EL (cell line): ENCODE measurements at places on chromosomes 4 and X.

- DNase-seq = no peak
Observed at GRCh38 chr4:67394879-67395278, 150.4 kb downstream of the CENPC start.

- DNase-seq = no peak
Observed at GRCh38 chr4:137359691-137360315, 172.5 kb downstream of the PCDH18 start.

DNA sequence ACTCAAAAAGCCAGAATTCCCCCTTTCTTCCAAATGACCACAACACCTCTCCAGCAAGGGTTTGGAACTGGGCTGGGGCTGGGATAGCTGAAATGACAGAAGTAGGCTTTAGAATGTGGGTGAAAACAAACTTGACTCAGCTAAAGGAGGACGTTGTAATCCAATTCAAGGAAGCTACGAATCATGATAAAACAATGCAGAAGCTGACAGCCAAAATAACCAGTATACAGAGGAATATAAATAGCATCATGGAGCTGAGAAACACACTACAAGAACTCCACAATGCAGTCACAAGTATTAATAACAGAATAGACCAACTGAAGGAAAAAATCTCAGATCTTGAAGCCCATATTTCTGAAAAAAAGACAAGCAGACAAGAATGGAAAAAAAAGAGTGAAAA is 95.8 kb upstream of the TET2 start:
- peak; percentile 28 for DNase-seq

DNA sequence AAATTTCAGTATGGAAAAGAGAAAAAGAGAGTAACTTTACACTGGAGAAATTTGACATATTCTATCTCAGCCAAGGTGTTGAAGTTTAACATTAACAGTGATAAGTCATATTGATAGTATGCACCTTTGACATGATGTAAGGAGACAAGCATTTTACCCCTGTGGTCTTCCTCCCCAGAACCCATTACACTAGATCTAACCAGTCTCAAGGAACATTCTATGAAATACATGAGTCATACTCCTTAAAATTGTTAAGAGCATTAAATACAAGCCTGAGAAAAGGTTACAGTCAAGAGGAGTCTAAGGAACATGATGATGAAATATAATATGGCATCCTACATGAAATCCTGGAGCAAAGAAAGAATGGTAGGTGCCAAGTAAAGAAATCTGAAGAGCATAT is 1151.3 kb upstream of the IGFBP7 start:
- no peak for DNase-seq

DNA sequence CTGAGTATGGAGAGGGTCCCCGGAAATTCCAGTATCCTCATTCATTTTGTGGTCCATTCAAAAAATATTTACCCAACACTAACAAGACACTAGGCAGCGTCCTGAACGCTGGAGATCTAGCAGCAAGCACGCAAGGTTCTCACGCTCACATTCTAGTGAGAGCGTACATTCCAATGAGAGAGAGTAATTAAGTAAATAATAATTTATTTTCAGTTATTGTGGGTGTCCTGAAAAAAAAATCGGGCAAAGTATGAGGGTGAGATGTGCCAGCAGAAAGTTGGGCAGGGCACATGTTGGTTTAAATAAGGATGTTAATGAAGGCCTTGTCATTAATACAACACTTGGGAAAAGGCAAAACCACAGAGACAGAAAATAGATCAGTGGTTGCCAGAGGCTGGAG is 4.0 kb upstream of the TMEM156 start:
- peak; percentile 88 for DNase-seq

DNA sequence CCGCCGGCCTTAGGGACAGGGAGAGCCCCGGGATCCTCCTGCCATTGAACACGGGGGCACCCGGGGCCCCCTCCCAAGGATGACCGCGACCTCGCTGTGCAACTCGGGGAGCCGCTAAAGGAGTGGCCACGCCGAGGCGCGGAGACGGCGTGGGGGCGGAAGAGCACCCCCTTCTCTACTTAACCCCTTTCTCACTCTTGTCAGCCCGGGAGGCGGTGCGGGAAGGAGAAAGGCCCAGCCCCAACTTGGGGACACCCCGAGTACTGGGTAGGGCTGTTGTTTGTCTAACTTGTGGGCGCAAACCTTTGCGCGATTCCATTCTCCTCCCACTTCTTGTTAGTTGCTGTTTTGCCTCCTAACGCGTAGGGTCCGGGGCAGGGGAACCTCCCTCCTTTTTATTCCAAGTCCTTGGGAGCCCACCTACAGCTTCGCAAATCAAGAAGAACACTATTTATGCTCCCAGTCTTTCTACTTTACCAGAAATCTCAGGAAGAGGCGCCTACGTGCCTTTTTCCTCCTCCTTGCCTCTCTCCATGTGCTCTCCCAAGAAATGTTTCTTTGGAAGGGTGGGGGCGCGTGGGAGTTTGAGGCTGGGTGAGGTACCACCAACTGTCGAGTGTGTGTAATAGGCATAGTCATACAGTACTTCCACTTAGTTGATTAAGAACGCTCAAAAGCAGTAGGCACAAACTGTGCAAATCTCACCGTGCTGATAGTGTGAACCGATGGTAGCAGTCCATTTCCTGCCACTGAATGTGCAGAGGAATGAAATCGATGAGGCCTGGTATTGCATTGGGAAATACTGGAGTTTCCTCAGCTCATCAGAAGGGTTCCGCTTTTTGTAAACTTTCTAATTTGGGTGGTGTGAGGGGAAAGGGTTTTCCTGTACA is 813 bp downstream of the DIAPH2 start:
- peak; percentile 51 for DNase-seq

GRCh38 chr4:76292730-76293129 is 13.8 kb upstream of the STBD1 start:
- no peak for DNase-seq

DNA sequence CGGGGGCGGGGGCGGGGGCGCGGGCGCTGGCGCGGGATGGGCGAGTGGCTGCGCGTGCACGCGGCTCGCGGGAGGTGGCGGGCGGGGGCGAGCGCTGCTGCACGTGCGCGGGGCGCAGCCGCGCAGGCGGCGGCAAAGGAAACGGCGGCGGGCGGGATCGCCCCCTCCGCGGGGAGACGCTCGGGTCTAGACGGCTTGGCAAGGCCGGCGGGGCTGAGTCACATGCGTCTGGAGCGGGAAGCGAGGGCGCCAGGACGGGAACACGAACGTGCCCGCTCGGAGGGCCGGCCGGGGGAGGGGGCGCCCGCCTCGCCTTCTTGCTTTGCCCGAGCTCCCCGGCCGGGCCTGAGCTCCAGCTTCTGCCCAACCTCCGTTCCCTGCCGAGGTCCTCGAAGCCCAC is 4.3 kb upstream of the HAUS7 start:
- DNase-seq = peak; percentile 65

DNA sequence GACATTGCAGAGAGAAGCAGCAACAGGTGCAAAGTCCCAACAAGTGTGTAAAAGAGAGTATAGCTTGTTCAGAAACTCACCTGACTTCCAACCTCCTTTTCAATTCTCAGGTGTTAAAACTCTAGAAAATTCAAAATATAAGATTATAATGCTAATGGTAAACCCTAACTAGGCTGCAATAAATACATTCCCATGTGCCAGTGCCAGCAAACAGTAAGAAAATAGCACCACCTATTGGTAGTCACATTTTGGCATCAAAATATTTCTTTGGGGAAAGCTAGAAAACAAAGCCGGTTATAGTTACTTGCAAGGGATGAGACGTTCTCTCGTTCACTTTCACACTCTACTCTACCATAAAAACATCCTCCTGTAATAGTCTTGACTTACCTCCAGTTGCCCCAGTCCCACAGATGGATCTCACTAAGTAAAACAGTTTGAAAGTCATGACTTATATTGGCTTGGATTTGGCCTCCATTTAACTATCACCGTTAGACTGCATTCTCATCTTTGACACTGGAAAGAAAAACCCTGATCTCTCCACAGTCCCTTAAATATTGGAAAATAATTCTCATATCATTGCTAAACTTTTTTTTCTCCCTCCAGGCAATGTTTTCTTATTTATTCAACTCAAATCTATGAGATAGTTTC is 9.6 kb downstream of the BMP3 start:
- peak; percentile 34 for DNase-seq

DNA sequence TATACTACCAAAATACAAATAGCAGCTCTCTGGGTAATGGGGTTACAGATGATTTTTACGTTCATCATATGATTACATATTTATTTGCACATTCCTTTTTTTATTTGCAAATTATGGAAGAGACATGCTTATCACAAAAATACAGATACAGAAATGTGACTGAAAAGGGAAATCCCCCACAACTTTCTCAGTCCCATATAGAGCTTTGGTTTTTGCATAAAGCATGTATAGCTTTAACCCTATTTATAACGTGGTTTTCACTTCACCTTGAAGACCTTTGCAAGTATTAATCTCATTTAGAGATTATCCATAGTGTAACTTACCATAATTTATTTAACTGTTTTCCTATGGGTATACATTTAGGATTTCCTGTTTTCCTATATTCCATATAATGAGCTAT is 55.4 kb downstream of the PDK3 start:
- no peak for DNase-seq

- DNase-seq = no peak
Observed at GRCh38 chr4:134585972-134586371, 384.4 kb upstream of the PABPC4L start.

- no peak for DNase-seq
Observed at GRCh38 chr4:26206999-26207398, 113.8 kb upstream of the RBPJ start.

GRCh38 chr4:112196461-112196860 is 35.1 kb upstream of the AP1AR start:
- no peak for DNase-seq

DNA sequence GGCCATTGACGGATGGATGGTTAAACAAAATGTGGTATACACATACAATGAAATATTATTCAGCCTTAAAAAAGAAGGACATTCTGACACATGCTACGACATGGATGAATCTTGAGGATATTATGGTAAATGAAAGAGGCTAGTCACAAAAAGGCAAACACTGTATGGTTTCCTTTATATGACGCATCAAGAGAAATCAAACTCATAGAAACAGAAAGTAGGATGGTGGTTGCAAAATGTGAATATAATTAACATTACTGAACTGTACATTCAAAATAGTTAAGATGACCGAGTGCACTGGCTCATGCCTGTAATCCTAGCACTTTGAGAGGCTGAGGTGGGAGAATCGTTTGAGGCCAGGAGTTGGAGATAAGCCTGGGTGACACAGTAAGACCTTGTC is 9.5 kb upstream of the CASK start:
- no peak for DNase-seq

GRCh38 chrX:101999644-102000539 is 68.1 kb upstream of the ZMAT1 start:
- no peak for DNase-seq

GRCh38 chrX:150543230-150544155 is 24.9 kb upstream of the MTM1 start:
- no peak for DNase-seq
